ENCODE measurements at places on chromosomes 13 and 19. TPM values are rescaled to one million over a fixed set of nuclear protein-coding genes. Genes with fewer than 3 reads are reported as not detected.

The SLC27A1 gene
- total RNA-seq: 36.4 TPM

- no peaks in the 10 kb centered on the region for H3K36me3 ChIP-seq
- no peak for DNase-seq
- no peak overlapping the region for H3K27ac ChIP-seq
- no peaks in the 10 kb centered on the region for H3K4me1 ChIP-seq
- no peaks in the 10 kb centered on the region for H3K27me3 ChIP-seq
These were observed 9.8 kb downstream of the SIGLEC10 start for GRCh38 chr19:51407511-51408131.

- no peak overlapping the region for H3K4me3 ChIP-seq
- DNase-seq: no peak
- no peak overlapping the region for H3K27ac ChIP-seq
- H3K4me1 ChIP-seq: peaks cover 12% of the 10 kb centered on the region
- H3K27me3 ChIP-seq: no peaks in the 10 kb centered on the region
These were observed 10.5 kb downstream of the KLF5 start for GRCh38 chr13:73069206-73069805.

GRCh38 chr13:36148446-36148845 lies 17.3 kb upstream of the DCLK1 start:
- no peaks in the 10 kb centered on the region for H3K27me3 ChIP-seq
- no peak for DNase-seq
- H3K4me1 ChIP-seq: no peaks in the 10 kb centered on the region

The BCAM gene
- total RNA-seq: 77.7 TPM

DNA sequence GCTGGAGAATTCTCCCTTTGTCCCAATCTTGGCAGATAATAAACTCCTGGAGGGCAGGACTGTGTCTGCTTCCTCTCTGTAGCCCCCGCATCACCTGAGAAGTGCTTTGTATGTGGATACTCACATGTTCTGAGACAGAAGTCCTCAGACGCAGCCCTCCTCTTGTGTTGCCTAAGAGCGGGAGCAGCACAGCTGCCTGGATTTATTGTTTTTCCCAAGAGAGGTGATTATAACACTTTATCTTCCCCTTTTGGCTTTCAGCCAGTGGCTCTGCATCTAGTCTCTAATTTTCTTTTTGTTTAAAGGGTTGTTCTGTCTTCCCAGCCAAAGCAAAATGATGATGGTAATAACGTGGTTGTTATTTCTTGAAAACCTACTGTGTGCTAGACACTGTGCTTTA lies 36.1 kb downstream of the OLFM4 start:
- H3K27me3 ChIP-seq: no peaks in the 10 kb centered on the region
- no peak overlapping the region for H3K4me3 ChIP-seq
- H3K27ac ChIP-seq: no peak overlapping the region
- no peaks in the 10 kb centered on the region for H3K4me1 ChIP-seq

Measured in thoracic aorta (tissue), 2 donors.